Kidney glomerular epithelial cell (primary cell): ENCODE measurements at places on chromosomes 1 and 21.
A peak's percentile ranks its signal among the peaks of the same experiment; 100 is the strongest.

- DNase-seq: no peak
These were observed 137.3 kb downstream of the PGBD5 start for GRCh38 chr1:230288641-230289349.

DNA sequence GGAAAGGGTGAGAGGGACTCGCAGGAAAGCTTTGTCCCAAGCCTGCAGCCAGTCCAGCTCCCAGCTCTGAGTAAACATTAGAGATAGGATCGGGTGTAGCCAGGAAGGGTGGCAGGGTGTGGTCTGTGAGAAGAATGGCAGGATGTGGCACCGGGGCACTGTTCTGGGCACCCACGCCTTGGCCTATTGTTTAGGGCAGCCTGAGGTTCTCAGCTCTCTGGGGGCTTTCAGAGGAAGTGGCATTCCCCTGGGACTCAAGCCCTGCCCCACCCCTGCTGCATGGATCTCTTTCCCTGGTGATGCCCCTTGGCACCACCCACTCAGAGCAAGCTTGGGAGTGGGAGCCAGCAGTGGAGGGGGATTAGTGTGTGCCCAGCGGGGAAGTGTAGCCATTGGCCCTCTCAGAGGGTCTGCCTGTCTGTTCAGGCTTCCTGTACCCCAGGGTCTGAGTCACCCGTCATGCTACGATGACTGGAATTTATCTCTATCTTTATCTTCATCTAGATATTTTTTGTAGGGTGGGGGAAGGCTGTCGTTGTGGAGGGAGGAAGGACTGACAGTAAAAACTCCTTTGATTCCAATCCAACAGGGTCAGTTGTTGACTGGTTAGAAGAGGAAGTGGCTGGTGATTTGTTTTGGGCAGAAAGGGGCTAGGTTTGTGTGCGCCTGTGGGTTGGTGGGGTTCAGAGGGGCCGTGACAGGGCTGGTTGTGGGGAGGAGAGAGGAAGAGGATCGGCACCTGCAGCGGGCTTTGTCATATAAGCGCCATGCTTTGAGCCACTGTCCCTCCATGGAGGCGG, 31.6 kb downstream of the SOX13 start:
- DNase-seq: peak; percentile 54

DNA sequence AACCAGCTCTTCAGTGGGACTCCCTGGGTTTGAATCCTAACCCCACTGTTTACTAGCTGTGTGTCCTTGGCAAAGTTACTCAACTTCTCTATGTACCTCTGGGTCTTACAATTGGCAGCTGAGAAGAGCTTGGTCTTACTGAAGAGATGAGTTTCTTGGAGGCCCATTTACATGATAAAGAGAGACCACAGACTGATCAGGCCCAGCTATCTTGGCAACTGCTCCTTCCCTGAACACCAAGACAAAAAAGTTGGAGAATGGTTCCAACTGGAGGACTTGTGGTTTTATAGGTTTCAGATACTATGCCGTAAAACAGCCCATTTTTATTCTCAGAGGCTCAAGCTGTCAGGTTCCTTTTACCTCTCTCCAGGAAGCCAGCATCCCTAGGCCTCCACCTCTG, 24.8 kb upstream of the CNIH3 start:
- DNase-seq: no peak

DNA sequence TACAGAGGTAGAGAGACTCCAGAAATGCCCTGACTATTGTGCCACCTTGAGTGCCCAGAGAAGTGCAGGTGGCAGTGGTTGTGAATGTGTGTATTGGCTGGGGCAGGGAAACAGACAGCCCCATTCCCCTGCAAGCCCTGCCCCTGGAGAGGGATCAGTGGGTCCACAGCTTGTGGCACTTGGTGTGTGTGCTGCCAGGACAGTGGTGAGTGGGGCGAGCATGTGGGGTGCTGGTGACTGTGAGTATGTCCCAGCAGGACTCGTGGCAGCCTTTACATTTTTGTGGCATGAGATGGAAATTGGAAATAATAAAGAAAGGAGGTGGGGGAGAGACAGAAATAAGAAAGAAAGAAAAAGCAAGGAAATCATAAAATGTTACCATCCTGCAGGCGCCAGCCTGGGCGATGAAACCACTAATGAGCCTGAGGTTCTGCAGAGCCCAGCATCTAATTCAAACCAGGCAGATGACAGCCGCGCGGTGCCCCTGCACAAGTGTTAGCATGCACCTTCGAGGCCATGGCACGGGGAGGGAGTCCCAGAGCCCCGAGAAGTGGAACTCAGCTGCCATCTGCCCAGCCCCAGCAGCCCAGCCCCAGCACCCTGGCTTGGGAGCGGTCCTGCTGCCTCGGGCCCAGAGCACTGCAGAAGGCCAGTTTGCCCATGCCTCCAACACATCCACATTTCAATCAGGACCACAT, 49.1 kb upstream of the ZBTB40 start:
- DNase-seq: no peak

GRCh38 chr1:10778640-10779039, 17.8 kb downstream of the CASZ1 start:
- no peak for DNase-seq

DNA sequence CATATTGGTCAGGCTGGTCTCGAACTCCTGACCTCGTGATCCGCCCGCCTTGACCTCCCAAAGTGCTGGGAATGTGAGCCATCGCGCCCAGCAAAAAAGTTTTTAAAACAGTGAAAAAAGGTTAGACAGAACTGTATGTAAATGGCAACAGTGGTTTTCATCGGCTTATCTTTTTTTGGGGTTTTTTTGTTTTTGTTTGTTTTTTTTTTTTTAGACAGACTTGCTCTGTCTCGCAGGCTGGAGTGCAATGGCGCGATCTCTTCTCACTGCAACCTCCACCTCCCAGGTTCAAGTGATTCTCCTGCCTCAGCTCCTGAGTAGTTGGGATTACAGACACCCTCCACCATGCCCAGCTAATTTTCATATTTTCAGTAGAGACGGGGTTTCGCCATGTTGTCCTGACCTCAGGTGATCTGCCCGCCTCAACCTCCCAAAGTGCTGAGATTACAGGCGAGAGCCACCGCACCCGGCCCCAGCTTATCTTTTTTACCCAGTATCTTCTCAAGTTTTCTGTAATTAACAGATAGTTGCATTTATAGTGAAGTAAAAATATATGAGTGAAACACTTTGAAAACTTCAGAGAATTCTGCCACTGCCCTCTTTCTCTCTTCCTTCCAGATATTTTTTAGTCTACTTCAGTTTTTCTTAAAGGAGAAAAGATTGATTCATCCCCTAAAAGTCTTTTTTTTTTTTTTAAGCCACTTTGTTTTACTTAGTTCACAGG, 13.1 kb downstream of the TIMM17A start:
- no peak for DNase-seq

DNA sequence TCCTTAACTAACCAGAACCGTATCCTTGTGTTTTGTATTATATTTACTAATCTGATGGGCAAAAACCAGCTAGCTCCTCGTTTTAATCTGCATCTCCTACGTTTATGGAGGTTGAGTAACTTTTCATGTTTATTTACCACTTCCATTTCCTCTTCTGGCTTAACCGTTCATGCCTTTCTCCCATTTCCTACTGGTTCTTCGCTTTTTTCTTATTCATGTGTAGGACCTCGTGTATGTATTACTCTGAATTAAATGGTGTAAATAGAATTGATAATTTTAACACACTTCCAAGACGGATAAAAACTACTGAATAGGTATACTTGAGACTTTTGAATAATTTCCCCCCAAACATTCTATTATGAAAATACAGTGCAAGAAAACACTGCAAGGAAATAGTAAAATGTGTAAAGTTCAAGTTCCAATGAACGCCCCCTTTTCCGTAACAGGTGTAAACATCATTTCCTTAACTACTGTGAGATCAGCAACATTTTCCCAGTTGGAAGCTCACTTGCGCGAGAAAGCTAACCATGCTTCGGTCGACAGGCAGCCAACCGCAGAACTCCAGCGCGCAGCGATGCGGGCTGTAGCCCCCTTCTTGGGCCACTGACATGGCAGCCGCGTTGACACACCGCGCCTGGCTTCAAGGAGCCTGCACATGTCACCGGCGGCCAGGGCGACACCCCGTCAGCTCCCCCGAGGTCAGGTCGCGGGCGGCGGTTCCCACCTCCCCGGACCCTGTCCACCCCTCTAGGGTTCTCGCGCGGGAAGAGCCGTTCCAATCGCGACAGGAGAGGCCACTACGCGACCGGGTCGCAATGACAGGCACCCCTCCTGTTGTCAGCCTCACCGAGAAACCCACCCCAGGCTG, 816 bp downstream of the EDEM3 start:
- peak; percentile 42 for DNase-seq

GRCh38 chr1:180182643-180183311, 28.1 kb downstream of the QSOX1 start:
- DNase-seq: no peak

GRCh38 chr1:45381243-45381642, 41.0 kb upstream of the MUTYH start:
- no peak for DNase-seq
